ENCODE measurements at places on chromosomes 13 and 19. TPM values are rescaled to one million over a fixed set of nuclear protein-coding genes. Genes with fewer than 3 reads are reported as not detected.

GPR12 gene
- polyA plus RNA-seq: not detected

ZNF285 gene
- 0.62 TPM for polyA plus RNA-seq

JAK3 gene
- 0.55 TPM for polyA plus RNA-seq

SIGLEC12 gene
- polyA plus RNA-seq: not detected

ANGPTL8 gene
- polyA plus RNA-seq: not detected

SH2D3A gene
- polyA plus RNA-seq: 54.1 TPM

SIGLEC5 gene
- polyA plus RNA-seq: not detected

EBI3 gene
- 0.08 TPM for polyA plus RNA-seq

GRIN2D gene
- polyA plus RNA-seq: 0.26 TPM

OR10H3 gene
- not detected for polyA plus RNA-seq
